ENCODE measurements at places on chromosomes 5 and 9. TPM values are rescaled to one million over a fixed set of nuclear protein-coding genes. Genes with fewer than 3 reads are reported as not detected.

Gene SLC25A48
- polyA plus RNA-seq, result 1.3 TPM

Gene ACSL6
- polyA plus RNA-seq, result 3.4 TPM

Gene ATP10B
- 0.06 TPM for polyA plus RNA-seq

Gene PCDHB11
- polyA plus RNA-seq, result 0.63 TPM

Gene SEMA5A
- 5.7 TPM for polyA plus RNA-seq

Gene GBGT1
- 10.1 TPM for polyA plus RNA-seq

DNA sequence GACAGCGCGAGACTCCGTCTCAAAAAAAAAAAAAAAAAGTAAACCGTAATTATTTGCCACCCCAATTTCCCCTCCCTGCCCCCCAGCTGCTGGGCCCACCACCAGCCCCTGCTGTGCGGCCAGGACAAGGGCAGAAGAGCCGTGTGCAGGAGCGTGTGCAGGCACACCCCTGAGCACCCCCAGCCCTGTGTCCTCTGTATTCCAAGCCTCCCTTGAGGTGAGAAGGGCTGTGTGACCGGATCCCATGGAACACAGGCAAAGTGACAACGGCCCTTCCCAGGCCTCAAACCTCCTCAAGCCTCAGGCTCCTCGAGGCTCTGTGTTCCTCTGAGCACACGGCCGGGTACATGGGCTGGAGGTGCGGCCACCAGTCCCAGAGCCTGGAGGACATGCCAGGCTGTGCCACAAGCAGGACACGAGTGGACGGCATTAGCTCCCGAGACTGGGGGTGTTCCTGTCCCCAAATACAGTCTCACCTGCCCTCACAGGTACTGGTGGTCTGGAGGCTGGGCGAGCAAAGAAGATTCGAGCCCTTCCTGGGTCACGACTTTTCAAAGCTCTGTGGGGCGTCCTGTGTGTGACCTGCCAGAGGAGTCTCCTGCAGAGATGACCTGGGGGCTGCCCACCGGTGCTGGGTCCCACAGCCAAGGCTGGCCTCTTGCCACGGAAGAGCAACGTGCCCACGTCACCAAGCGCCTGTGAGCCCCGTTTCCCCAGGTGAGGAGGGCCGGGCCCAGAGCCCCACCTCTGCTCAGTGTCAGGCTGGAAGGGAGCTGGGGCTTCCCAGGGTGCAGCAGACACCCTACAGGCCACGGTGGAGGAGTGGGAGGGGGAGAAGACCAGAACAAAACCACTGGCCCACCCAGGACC is 47.1 kb upstream of the SIMC1 start:
- DNase-seq, result no peak
- H3K4me1 ChIP-seq, result peaks cover 3% of the 10 kb centered on the region
- H3K36me3 ChIP-seq, result no peaks in the 10 kb centered on the region
- H3K4me3 ChIP-seq, result no peak overlapping the region
- H3K27ac ChIP-seq, result no peak overlapping the region

DNA sequence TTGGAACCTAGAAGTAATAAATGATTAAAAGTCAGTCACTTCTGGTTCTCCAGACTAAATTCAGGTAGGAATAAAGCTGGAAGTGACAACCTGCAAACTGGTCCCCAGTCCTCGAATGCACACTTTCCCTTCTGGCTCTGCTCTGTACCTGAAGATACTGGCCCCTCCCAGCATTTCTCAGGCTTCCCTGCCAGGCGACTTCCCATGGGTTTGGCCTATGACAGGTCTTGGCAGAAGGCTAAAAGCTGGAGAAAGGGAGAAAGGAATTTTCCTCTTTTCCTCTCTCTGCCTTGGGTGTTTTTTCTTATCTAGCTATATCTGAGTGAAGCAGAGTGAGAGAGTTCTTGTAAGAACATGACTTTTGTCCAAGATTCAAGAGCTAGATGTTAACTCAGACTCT is 1005.7 kb downstream of the DTWD2 start:
- H3K27me3 ChIP-seq, result no peaks in the 10 kb centered on the region
- H3K27ac ChIP-seq, result no peak overlapping the region
- DNase-seq, result no peak
- H3K36me3 ChIP-seq, result no peaks in the 10 kb centered on the region

DNA sequence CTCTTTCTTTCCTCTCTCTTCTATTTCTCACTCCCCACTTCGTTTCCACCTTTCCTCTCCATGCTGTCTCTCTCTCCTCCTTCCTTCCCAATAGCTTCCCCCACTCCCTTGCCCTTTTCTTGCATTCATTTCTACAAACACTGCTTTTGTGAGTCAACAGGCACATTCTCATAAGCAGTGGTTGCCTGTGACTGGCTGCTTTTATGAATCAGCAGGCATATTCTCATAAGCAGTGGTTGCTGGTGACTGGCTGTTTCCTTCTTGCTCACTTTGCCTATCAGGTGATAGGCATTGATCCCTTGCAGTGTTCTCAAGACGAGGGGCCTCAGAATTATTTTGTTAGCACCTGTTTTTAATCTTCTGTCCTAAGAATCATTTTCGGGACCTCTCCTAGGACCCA is 116.1 kb upstream of the ACTBL2 start:
- no peaks in the 10 kb centered on the region for H3K36me3 ChIP-seq
- no peak overlapping the region for H3K27ac ChIP-seq
- no peak overlapping the region for H3K4me3 ChIP-seq
- no peaks in the 10 kb centered on the region for H3K27me3 ChIP-seq

GRCh38 chr5:112549605-112550166 is 130.6 kb upstream of the EPB41L4A start:
- no peaks in the 10 kb centered on the region for H3K4me1 ChIP-seq
- no peak overlapping the region for H3K27ac ChIP-seq
- H3K36me3 ChIP-seq, result no peaks in the 10 kb centered on the region
- no peak overlapping the region for H3K4me3 ChIP-seq
- H3K27me3 ChIP-seq, result no peaks in the 10 kb centered on the region

- DNase-seq, result no peak
- no peak overlapping the region for H3K4me3 ChIP-seq
- H3K4me1 ChIP-seq, result no peaks in the 10 kb centered on the region
These were observed 375.1 kb upstream of the ST8SIA4 start for GRCh38 chr5:101278011-101278687.

DNA sequence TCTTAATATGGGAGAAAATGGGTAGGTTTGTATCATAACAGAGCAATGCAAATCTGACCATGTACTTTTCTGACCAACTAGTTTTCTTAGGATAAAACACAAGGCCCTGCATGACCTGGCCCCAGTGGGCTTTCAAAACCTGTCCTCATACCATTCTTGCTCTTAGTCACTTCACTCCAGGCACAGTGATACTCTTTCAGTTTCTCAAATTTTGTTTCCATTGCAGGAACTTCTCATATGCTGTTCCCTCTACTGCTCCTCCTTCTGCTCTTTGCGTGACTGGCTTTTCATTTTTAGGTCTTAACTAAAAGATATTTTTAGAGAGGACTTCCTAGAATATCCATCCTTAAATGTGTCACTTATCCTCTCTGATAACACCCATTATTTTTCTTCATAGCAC is 112.4 kb downstream of the INIP start:
- H3K27me3 ChIP-seq, result no peaks in the 10 kb centered on the region
- H3K27ac ChIP-seq, result no peak overlapping the region
- no peaks in the 10 kb centered on the region for H3K36me3 ChIP-seq
- no peak overlapping the region for H3K4me3 ChIP-seq
- no peaks in the 10 kb centered on the region for H3K4me1 ChIP-seq

GRCh38 chr9:79581794-79582193 is 10.0 kb downstream of the TLE4 start:
- DNase-seq, result no peak
- no peaks in the 10 kb centered on the region for H3K27me3 ChIP-seq
- peaks cover 5% of the 10 kb centered on the region for H3K4me1 ChIP-seq
- no peak overlapping the region for H3K27ac ChIP-seq
- H3K36me3 ChIP-seq, result no peaks in the 10 kb centered on the region
- H3K4me3 ChIP-seq, result no peak overlapping the region

GRCh38 chr9:12368569-12368968 is 324.6 kb upstream of the TYRP1 start:
- H3K4me1 ChIP-seq, result no peaks in the 10 kb centered on the region
- no peaks in the 10 kb centered on the region for H3K36me3 ChIP-seq
- no peak for DNase-seq

DNA sequence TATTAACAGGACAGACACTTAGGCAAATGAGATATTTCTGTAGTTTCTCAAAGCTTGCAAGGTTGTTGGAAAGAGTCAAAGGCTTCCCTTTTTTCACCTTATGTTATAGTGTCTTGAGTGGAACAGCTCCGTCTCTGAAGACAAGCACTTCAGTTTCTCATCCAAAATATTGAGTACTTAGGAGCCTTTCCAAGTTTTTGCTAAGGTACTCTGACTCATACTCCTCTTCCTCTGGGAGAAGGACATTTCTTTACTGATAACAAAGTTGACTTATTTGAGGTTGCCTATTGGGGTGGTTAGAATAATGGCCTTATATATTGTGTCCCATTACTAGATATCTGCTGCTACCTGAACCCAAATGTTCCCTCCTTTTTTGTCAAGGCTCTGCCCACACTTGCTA is 869.6 kb downstream of the MAT2B start:
- H3K4me3 ChIP-seq, result no peak overlapping the region
- no peak for DNase-seq
- H3K36me3 ChIP-seq, result no peaks in the 10 kb centered on the region
- H3K27me3 ChIP-seq, result no peaks in the 10 kb centered on the region
- no peak overlapping the region for H3K27ac ChIP-seq

DNA sequence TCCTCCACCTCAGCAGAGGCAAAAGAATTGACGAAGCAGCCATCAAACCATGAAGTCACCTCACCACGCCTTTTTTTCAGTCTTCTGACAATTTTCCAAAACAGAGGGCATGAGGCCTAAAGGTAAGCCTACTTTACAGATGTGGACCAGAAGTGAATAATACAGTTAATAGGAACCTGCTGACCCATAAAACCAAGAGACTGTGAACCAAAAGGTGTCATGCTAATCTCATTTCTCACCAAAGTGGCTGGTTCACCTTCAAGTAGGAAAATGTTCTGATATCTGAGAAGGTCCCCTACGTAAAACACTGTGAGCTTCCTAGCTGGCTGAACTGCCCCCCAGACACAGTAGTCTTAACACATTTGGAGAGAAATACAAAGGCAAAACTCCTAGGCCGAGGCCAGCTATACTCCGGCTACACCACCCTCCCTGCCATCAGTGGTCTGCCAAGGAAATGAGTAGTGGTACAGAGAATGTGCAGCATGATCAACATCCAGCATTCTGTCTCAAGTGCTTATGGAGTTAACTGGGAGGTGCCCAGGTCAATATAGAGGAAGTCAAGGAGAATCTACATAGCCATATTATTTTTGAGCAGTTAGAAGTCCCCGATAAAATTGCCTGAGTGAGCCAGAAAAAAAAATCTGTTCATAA is 19.3 kb upstream of the F2RL2 start:
- H3K27me3 ChIP-seq, result no peaks in the 10 kb centered on the region
- H3K36me3 ChIP-seq, result no peaks in the 10 kb centered on the region
- no peak for DNase-seq
- H3K4me3 ChIP-seq, result no peak overlapping the region
- H3K4me1 ChIP-seq, result 0 out of 2 replicates have a peak, but pooled peaks cover 4% of the 10 kb centered on the region

DNA sequence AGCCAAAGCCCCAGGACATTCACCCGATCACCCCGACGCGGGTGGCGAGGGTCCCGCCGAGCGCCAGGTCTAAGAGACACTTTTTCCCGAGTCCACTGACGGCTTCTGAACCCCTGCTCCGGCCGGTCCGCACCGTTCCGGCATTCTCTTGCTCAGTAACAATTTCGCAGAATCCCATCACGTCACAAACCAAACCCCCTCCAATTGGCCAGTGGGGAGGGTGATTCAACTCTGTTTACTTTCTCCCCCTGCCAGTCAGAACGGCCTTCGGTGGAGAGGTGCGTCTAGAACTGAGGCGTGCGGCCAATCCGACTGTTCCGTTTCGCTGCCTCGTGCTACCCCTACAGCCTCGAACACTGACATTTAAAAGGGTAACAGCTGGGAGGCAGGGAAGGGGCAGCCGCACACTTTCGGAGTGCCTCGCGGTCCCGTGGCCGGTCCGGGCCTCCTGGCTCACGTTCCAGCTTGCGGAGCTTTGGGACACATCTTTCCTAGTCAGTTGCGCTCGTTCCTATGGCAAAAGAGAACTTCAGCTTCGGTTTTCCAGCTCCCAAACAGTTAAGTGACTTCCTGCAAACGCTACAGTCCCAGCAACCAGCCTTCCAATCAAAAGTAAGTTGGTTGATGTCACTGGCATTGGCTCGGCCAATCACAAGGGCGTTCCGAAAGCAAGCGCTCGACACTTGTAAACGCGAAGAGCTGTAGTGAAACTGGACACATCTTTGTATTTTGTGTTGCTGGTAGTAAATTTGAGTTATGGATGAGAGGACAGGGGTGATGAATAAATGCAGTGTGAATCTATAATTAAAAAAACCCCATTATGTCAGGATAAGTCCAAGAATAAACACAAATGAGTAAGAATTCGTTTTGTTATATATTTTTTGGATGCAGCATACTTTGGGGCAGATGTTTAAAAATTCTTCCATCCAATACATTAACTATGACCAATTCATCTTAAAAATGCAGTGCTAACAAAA is at the start of gene KLF9:
Gene KLF9, minus strand, starts transcription at position 859 of the 977 bp plus-strand sequence. CDS start 1,294 bp downstream, outside the sequence.
- no peak within 1 kb of the TSS for H3K27ac ChIP-seq
- peaks cover 4% of the 10 kb centered on the region for H3K4me1 ChIP-seq
- H3K27me3 ChIP-seq, result peaks cover 35% of the 10 kb centered on the region
- peak; percentile 81 for DNase-seq
- H3K36me3 ChIP-seq, result no peaks in the 10 kb centered on the region

DNA sequence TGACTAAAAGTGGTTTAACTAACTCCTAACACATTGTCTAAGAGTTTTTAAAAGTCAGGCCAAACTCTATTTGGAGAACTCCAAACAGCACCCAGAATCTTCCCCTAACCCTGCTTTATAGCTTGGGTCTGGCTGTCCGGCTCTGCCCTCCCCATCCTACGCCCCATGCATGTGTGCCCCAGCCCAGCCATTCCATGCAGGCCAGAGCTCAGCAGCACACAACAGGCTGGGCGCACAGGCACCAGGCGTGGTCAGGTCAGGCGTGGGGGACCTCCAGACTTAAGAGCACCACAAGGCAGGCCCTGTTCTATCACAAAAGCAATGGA is 31.1 kb downstream of the SHB start:
- no peak overlapping the region for H3K4me3 ChIP-seq
- no peak for DNase-seq
- no peak overlapping the region for H3K27ac ChIP-seq
- no peaks in the 10 kb centered on the region for H3K27me3 ChIP-seq

GRCh38 chr9:126496781-126497659 is 116.7 kb upstream of the LMX1B start:
- no peak for DNase-seq
- peaks cover 6% of the 10 kb centered on the region for H3K27me3 ChIP-seq
- H3K4me1 ChIP-seq, result peaks cover 7% of the 10 kb centered on the region
- no peaks in the 10 kb centered on the region for H3K36me3 ChIP-seq
- H3K27ac ChIP-seq, result no peak overlapping the region

Data from H1 (cell line).